ENCODE measurements at places on chromosomes 12 and 14.
A peak's percentile ranks its signal among the peaks of the same experiment; 100 is the strongest.

DNA sequence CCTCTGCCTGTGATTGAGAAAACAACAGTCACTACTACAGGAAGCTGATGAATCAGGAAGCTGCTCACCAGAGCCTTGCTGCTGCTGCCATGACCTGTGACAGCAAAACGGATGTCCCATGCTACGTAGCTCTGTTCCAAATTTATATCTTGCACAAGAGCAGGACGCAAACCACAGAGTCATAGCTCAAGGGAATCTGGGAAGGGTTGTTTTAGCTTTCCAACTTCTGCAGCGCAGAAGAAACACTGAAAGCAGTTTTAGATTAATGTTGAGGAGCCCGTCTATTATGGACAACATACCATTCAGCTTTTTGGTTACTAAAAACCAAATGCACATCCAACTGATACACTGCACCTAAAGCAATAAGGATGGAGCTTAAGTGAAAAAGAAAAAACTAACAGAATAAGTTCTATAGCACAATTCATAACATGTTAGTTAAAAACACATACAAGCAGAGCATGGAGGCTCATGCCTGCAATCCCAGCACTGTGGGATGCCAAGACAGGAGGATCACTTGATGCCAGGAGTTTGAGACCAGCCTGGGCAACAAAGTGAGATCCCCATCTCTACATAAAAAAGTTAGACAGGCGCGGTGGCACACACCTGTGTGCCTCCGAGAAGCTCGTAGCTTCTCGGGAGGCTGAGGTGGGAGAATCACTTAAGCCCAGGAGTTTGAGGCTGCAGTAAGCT, 1.7 kb upstream of the ANKRD33 start:
- DNase-seq, result peak; percentile 71

GRCh38 chr12:93778306-93778705, 101.1 kb downstream of the CRADD start:
- no peak for DNase-seq

GRCh38 chr12:65784289-65785015, 39.8 kb upstream of the HMGA2 start:
- no peak for DNase-seq

DNA sequence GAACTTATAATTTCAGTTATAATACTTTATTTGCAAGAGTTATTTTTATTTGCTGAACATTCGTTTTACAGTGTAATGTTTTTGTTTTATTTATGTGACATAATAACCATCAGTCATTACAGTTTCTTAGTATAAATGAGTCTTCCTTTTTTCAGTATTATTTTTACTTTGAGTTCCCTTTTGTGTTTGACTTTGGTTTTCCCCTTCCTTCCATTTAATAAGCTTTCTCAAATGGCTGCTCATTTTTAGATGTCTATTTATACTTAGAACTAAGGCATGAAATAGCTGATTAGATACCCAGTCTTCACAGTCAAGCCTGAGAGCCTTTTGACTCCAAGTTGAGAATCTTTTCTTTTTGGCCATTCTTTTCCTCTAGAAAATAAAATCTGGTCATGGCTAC, 404.5 kb downstream of the LRFN5 start:
- no peak for DNase-seq

GRCh38 chr12:114729731-114730130, 45.8 kb upstream of the TBX3 start:
- DNase-seq, result no peak

DNA sequence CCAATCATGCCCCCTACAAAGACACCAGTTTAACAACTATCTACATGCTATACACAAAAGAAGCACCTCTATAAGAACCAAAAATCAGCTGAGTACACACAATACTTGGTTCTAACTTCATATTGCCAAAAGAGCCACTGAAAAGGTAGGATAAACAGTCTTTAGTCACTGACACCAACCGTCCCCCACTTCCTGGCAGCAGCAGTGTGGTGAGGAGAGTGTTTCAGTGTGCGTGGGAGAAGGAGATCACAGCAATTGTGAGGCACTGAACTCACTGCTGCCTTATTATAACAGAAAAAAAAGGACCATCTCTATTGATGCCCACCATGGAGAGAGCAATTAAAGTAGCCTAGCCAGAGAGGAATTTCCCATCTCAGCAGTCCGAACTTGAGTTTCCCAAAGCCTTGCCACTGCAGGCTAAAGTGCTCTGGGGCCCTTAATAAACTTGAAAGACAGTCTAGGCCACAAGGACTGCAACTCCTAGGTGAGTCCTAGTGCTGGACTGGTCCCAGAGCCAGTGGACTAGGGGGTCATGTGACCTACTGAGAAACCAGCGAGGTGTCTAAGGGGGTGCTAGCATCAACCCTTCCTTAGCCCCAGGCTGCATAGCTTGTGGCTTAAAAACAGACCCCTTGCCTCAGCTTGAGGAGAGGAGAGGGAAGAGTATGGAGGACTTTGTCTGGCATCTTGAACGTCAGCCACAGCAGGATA, 37.1 kb upstream of the LMNTD1 start:
- DNase-seq, result no peak

- no peak for DNase-seq
Observed at GRCh38 chr12:53956914-53957536, 2.3 kb downstream of the HOXC12 start.

DNA sequence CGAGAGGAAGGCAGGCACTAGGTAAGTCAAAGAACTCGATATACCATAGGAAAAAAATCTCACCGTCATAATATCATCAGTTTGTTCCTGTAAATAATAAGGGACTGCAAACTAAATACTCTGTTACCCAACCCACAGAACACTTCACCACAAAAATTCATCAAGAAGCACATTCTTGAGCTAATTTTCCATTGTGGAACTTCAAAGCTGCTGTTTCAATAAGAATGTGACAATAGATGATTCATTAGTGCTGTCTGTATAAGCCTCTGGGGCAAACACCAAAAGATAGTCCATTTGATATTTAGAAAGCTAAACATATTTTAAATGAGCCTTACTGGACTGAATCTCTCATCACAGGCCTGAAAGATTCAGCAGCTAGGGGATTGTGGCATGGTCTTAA, 219.4 kb downstream of the KSR2 start:
- no peak for DNase-seq

DNA sequence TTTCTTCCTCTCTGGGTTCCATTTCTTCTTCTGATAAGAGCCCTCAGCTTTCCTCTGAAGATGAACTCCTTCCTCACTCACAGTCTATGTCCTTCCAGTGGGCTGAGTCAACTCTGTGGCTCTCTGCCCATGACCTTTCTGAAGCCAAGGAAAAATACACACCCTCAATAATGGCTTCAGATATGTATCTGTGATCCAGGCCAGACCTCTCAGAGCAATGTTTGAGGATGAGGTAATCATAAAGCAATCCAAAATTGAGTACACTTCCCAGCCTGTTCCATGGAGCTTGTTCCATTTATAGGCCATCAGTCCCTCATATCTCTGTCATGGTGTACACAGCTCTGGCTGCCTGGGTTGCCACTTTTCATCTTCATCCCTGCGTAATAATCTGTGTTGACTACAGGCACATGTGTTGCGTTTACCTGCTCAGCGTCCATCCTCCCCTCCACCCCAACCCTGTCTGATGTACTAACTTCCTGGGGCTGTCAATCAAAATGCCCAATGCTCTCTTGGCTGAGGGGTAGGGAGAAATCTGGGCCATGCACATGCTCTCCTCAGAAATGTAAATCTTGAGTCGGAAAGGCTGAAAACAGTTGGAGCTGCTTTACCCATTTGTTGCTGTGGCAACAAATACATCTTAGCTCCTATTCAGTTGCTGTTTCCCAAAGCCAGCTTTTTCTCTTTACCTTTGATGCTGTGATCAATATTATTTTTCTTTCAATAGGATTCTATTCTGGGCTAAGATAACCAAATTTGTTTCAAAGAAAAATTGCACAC, 377.8 kb upstream of the TMEM132C start:
- no peak for DNase-seq

DNA sequence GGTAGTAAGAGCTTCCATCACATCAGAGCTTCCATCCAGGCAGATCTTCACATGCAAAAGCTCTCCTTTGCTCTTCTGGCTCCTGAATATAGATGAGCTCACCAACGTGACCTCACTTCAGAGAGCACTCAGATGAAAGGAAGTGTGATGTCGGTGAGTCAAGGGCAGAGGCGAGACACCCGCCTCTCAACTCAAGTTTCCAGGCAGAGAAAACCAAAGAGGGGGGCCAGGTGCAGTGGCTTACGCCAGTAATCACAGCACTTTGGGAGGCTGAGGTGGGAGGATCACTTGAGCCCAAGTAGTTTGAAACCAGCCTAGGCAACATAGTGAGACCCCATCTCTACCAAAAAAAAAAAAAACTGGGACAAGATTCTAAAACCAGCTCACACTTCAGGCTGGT, 126.9 kb downstream of the DUSP6 start:
- DNase-seq, result peak; percentile 89

- DNase-seq, result no peak
Observed at GRCh38 chr14:22622255-22622654, 21.9 kb downstream of the OR6J1 start.

DNA sequence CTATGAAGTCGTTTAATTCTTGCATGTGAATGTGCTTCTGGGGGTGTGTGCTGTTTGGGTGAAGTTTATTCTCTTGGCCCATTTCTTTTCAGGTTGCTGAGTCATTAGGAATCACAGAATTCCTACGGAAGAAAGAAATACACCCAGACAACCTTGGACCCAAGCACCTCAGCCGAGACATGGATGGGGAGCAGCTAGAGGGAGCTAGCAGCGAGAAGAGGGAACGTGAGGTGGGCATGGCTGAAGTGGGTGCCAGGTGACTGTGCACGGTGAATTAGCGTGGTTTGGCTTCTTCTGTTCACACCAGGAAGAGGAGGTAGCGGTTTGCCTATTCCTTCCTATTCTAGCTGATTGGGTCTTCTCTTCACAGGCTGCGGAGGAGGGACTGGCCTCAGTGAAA, 19.2 kb downstream of the ZNF839 start:
- DNase-seq, result no peak

- DNase-seq, result no peak
Observed at GRCh38 chr14:89004166-89004565, 179.7 kb downstream of the TTC8 start.

- no peak for DNase-seq
Observed at GRCh38 chr14:105094193-105094907, 29.1 kb upstream of the GPR132 start.

DNA sequence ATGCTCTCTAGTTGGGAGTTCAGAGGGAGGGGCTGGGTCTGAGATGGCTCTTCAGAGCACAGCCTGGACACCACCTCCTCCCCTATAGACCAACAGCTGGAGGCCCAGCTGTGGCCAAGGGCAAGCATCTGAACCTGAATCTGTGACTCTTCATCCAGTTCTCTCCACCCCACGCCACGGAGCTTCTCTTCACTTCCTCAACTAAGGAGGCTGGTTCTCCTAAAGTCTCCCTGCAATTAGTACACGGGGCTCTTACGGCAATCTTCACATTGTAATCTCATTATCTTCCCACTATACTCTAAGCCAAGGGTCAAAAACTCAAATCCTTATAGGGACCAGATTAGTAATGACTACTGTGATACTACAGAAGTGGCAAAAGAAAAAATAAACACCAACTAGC, 9.8 kb downstream of the NRDE2 start:
- DNase-seq, result no peak

DNA sequence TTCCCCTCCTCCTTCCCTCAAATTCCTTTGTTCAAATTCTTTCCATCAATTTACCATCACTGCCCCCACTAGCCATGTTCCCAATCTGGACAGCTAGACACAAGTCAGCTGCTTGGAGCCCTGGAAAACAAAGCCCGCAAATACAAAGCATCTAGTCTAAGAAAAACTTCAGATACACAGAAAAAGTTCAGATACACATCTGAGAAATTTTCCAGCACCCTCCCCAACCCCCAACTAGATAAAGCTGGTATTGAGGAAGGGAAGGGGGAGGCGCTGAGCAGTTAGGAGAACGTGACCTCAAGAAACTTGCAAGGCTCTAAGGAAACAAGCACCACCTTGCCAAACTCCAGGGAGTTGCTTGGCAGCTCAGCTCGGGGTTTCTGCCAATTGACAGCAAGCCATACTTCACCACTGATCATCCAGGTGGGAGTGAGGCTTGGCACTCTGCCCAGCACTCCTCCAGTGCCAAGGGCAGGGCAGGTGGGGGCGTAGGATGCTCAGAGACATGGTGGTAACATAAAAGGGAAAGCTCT, 5.1 kb upstream of the CNIH1 start:
- no peak for DNase-seq

GRCh38 chr14:104392001-104392395, 187.6 kb upstream of the C14orf180 start:
- peak; percentile 62 for DNase-seq

DNA sequence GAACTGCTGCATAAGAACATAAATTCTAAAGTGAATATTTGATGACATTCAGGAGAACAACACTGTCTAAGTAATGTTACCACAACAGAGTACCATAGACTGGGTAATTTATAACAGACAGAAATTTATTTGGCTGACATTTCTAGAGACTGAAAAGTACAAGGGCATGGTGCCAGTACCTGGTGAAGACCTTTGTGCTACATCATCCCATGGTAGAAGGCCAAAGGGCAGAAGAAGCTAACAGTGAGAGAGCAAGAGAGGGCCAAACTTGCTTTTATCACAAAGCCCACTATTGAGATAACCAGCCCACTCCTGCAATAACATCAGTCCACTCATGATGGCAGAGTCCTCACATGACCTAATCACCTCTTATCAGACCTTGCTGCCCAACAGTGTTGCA, 88.8 kb downstream of the FIGNL2 start:
- DNase-seq, result no peak

DNA sequence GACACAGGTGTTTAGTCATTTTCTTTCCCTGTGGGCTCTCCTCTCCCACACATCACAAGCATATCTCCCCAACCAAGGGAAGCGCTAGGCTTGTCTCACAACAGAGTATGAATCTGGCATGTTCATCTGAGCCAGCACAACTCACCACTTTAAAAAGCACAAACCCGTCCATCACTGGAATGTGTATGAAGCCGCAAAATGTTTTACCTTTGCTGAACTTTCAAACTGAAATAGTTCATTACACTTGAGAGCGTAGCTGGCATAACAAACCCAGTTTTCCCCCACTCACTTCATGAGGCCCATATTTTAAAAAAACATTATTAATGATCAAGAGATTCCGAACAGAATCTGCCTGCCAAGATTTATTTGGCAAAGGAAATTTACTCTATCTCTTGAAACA, 15.8 kb downstream of the NID2 start:
- DNase-seq, result no peak

- DNase-seq, result no peak
Observed at GRCh38 chr14:65206448-65207096, 104.3 kb upstream of the MAX start.
